ENCODE measurements at places on chromosomes 6 and 20.

DNA sequence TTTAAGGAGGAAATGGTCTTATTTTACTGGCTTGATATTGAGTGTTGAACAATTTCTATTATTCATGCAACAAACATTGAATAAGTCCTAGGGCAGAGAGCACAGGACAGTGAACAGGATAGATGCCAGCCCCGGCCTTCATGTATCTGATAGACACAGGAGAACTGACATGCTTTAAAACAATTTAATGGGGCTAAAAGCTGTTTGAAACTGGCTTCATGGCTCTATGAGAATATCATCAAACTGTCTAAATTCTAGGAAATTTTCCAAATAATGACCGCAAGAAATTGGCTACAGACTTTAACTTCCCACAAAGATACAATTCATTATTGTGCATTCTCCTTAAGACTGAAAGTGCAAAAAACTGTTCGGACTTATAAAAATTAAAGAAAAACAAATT lies 69.0 kb downstream of the ID4 start:
- H3K27me3 ChIP-seq, result no peaks in the 10 kb centered on the region
- H3K27ac ChIP-seq, result peak overlapping the region; percentile 2
- H3K4me1 ChIP-seq, result no peaks in the 10 kb centered on the region
- no peaks in the 10 kb centered on the region for H3K36me3 ChIP-seq
- no peak overlapping the region for H3K4me3 ChIP-seq

DNA sequence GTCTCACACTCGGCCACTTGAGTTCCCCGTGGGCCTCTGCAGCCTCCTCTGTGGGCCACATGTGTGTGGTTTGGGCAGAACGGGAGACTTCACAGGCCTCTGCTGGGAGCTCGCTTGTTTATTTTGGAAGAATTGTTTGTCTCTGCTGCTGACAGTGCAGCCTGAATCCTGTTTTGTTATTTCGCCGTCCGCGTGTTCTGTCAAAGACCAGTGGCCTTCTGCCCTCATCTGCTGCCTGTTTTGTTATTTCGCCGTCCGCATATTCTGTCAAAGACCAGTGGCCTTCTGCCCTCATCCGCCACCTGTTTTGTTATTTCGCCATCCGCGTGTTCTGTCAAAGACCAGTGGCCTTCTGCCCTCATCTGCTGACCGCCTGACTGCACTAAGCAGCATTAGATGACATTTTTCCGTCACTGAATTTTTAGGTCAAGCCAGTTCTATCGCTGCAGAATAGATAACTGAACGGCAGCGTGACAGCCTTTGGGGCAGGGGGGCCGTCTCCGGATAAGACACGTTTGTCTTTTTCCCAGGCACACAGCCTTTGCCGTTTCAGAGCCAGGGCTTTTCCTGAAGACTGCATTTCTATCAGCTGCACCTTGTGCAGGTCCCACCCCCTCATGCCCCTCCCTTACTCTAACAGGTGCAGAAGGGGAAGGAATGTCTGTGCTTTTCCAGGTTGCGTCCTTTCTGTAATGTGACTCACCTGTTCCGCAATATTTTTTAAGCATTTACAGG lies 158.5 kb upstream of the AFDN start:
- no peaks in the 10 kb centered on the region for H3K36me3 ChIP-seq
- no peak for DNase-seq
- no peak overlapping the region for H3K27ac ChIP-seq
- no peak overlapping the region for H3K4me3 ChIP-seq
- H3K27me3 ChIP-seq, result no peaks in the 10 kb centered on the region
- no peaks in the 10 kb centered on the region for H3K4me1 ChIP-seq

DNA sequence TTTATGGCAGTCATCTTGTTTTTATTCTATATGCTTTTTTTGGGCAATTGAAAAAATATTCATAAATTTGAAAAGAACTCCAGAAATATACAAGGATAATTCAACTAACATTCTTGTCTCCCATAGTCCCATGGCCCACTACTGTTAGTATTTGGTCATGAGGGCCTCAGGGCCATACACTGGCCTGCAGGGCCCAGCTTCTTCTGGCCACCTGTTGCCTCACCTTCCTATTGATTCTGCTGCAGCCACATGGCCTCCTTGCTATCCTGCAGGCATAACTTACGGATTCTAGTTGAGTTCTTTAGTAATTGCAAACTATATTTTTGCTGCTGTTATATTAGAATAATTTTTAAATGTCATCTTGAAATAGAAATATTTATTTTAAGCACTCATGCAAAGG lies 72.6 kb downstream of the SCAND1 start:
- H3K27ac ChIP-seq, result no peak overlapping the region
- no peaks in the 10 kb centered on the region for H3K4me1 ChIP-seq
- no peaks in the 10 kb centered on the region for H3K27me3 ChIP-seq
- H3K4me3 ChIP-seq, result no peak overlapping the region
- no peaks in the 10 kb centered on the region for H3K36me3 ChIP-seq

DNA sequence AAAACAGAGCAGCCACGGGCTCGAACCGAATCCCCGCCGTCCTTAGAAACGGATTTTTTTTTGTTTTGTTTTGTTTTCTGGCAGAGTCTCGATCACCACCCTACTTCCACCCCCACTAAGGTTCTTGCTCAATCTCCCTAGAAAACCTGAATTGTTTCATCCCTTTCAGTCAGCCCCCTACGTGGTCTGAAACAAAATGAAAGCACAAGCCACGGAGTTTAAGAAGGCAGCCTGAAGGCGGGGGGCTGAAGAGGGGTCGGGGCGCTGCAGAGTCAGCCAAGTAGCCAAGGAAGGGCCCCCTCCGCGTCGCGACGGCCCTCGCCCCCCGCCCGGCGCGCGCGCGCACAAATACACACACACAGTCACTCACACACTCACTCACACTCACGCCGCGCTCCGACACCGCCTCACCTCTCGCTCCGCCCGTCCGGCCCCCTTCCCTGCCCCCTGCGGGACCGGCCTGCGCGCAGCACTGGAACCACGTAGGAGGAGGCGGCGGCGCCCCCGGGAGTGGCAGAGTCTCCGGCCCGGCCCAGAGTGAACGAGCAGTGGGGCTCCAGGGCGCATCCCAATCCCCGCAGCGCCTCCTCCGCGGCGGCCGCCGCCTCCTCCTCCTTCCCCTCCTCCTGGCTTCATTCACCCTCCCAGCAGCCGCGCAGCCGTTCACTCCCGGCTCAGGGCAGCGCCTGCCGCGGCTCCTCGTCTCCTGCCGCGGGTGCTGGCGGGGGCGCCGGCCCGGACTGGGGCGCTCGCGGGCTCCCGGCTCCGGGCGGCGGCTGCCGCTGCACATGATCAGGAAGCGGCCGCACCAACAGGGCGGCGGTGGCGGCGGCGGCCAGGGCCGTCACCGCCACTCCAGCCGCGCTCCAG lies 1.4 kb downstream of the ATXN1 start:
- H3K27ac ChIP-seq, result peak overlapping the region; percentile 99
- peak overlapping the region; percentile 84 for H3K4me3 ChIP-seq
- H3K4me1 ChIP-seq, result peaks cover 10% of the 10 kb centered on the region

DNA sequence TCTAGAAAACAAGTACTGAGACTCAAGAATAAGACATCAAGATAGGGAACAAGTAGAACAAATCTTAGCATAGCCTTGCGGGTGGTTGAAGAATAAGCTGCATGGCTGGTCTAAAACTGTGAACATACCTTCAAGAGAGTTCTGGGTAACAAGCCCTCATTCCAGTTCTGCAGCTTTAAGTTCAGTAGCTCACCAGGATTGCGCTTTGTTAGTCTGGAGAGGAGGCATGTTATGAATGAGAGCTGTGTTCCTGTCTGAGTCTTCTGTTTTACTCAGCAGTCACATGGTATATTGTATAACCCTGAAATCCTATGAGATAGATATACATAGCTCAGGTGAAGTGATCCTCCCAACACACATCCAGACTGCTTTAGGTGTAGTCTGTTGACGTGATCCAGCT lies 406.6 kb upstream of the IRAK1BP1 start:
- H3K27ac ChIP-seq, result no peak overlapping the region
- no peak for DNase-seq
- no peaks in the 10 kb centered on the region for H3K36me3 ChIP-seq
- H3K4me1 ChIP-seq, result no peaks in the 10 kb centered on the region

DNA sequence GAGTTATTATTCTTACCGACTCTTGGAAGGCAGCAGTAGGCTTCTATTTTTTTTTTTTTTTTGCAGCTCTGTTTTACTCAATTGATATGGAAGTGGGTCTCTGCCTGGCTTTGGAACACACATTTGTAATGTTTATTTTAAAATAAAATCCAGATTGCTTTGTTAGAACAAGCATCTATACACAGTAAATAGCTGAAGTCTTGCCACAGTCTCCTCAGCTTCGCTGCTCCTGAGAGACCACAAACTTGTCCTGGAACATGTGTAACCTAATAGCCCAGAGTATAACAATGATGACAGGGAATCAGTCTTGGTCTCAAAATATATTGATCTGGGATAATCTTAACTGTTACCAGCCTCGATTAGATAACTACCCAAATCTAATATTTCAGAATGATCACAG lies 299.8 kb upstream of the NOX3 start:
- no peaks in the 10 kb centered on the region for H3K4me1 ChIP-seq
- H3K27me3 ChIP-seq, result no peaks in the 10 kb centered on the region
- H3K4me3 ChIP-seq, result no peak overlapping the region
- no peaks in the 10 kb centered on the region for H3K36me3 ChIP-seq
- no peak for DNase-seq

- H3K4me3 ChIP-seq, result peak within 1 kb of the TSS; percentile 72
- H3K27ac ChIP-seq, result peak within 1 kb of the TSS; percentile 91
- H3K27me3 ChIP-seq, result no peaks in the 10 kb centered on the region
- H3K36me3 ChIP-seq, result no peaks in the 10 kb centered on the region
- DNase-seq, result peak; percentile 91
These were observed at the start of gene MCM9 for GRCh38 chr6:118934461-118935330. Gene MCM9 (minus strand): TSS chr6:118935159. CDS start chr6:118931723, 3,436 bp downstream.
